ENCODE measurements at places on chromosomes 16 and 17.

DNA sequence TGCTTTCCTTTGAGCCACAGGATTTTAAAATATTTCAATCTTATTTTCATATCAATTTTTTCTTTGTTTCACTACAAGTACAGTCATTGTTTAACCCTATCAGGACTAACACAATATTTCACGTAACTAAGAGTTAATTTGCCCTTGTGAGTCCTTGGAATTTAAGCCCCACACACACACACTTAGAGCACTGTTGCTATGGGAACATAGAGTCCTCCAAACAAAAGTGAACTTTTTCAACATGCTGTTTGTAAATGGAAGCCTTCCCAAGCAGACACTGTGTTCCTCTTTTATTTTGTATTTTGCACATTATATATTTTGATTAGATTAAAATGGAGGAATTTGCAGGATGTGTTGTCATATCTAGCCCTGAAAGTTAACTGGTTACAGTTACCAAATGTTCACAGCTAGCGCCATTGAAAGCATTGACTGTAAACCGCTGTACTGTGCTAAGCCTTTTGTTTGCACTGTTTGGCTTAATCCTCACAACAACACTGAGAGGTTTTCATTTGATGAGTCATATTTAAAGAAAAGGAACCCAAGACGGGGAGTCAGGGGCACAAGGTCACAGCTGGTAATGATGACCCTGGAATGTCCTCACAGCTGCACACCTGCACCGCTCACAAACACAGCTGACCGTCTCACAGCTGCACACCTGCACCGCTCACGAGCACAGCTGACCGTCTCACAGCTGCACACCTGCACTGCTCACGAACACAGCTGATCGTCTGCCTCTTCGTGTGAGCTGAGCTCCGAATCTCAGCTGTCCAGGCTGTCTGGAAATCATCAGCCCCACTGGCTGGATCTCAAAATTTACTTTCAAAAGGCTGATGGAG lies 6.3 kb downstream of the HSBP1 start:
- no peak for DNase-seq

DNA sequence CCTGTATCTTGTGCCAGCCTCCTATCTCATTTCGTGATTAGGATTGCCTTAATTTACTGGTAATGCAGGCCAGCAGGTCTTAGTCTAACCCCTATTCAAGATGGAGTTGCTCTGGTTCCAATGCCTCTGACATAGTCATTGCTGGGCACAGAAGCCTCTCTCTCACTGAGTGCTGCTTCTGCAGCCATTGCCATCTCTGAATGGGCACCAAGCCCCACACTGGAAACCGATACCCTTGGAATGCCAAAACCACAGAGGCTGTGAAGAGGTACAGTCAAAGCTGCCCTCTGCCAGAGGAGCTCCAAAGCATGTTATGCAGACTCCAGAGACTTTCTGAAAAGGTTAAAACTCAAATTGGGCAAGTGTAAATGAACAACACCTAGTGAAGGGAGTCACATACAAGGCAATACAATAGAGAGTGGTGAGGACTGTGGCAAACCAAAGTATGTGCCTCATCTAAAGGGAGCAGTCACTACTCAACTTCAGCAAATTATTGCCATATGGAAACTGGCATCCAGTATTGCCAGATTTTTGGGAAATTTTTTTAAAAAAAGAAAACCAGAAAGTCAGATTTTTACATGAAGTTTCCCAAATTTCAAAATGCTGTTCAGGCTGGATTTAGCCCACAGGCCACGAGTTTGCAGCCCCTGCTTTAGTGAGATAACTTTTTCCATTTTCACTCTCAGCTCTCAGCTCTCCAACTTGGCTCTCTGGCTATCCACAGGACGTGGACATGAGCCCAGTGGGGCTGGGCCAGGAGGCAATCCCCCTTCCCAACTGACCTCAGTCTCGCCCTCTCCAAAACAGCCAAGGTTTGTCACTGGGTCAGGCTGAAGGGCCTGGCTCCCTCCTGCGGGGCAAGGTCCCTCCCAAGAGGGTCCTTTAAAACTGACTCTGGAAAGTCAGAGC lies 2.1 kb upstream of the MMP2 start:
- DNase-seq: no peak

DNA sequence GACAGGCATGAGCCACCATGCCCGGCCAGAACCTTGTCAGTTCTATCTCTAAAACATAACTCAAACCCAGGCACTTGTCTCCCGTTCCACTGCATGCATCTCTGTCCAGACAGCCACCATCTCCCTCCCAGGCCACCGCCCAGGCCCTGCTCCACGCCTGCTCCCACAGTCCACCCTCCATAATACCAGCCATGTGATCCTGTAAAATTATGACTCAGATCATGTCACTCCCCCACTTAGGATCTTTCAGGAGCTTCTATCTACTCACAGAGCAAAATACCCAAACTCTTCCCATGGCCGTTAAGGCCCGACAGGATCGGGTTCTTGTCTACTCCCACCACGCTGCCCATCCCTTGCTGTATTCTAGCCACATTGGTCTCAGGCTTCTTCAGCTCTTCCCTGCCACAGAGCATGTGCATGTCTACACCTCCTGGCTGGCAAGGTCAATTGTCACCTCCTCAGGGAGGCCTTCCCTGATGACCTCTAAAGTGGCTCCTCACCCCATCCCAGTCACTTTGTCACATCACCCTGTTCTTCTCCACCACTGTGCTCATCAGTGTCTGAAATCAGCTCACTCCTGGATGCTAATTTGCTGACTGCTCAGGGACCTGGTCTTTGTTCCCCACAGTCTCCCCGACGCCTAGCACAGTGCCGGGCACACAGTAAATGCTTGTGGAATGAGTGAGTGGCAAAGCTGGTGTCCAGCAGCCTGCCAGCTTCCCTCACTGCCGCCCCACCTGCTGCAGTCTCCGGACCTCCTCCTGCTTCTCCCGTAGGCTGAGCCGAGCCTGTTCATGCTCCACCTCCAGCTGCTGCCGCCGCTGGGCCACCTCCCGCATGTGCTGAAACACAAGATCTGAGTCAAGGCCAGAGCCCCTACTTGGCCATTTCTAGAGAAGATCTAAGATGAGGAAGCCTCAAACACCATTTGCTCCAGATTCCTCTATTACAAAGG lies 6.7 kb downstream of the TSPOAP1 start:
- DNase-seq: no peak

- DNase-seq: no peak
These were observed 69.3 kb downstream of the STXBP4 start for GRCh38 chr17:55037828-55038227.

GRCh38 chr16:89919535-89920406 lies 1.1 kb downstream of the MC1R start:
- DNase-seq: no peak

- no peak for DNase-seq
These were observed 1.0 kb downstream of the LYRM1 start for GRCh38 chr16:20901436-20902112.
